ENCODE measurements at places on chromosomes 5 and 9.

- DNase-seq: no peak
Measured at GRCh38 chr5:132429463-132430440, 60.2 kb downstream of the SLC22A5 start.

DNA sequence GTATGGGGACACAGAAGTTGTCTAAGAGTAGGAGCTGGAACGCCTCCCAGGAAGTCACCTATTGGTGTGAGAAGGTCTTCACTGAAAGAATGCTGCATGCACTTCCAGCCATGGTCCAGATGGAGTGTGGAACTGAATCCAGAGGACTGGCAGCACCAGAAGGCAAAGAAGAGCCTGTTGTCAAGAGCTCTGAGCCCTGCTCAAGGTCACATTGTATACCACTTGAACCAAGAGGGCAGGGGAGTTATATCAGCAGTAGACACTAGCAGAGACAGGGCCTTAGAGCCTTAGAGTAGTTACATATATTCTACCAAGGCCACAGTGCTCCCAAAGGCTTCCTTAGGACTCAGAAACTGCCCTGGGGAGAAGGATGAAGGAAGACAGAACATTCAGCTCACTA, 130.8 kb upstream of the POC5 start:
- DNase-seq: no peak

GRCh38 chr9:37184905-37185867, 64.8 kb downstream of the ZCCHC7 start:
- DNase-seq: no peak

DNA sequence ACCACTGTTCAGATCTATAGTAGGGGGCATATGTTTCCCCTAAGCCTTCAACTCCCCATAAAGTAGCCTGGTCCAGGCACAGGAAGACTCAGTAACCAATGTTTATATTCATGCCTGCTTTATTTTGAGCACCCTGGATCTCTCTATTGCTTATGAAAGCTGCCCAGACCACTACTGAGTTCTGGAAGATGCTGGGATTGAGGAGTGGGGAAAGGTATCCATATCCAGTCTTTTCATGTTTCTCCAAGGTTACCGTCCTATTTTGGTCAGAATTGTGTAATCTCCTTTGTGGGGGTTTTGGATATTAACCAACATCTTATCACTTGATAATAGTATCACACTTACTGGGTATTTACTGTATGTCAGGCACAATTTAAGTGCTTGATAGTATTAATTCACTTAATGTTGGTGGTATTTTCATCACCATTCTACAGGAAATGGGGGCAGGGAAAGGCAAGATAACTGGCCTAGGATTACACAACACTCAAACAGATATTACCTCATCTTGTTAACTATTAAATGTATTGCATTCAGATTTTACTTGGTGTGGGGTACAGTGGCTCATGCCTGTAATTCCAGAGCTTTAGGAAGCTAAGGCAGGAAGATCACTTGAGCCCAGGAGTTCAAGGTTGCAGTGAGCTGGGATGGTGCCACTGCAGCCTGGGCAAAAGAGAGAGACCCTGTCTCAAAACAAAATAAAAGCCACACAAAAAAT, 36.3 kb downstream of the RUSC2 start:
- DNase-seq: no peak

DNA sequence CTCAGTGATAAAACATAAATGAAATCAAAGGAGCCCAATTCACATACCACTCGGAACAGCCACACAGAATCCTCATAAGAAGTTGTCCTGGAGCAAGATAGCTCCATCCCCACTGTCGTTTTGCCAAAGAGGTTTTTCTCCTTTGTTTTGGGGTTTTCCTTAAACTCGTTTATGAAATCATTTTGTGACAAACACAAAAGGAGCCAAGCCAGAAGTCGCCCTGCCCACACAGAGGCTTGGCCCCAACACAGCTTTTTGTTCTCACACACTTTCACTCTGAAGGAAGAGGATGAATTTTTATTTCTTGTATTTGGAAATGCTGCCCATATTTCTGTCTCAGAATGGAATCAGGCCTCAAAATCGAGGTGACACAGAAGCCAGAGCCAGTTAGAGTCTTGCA, 113.4 kb downstream of the HSD17B3 start:
- no peak for DNase-seq

- no peak for DNase-seq
Measured at GRCh38 chr5:66903709-66904108, 292.9 kb downstream of the CD180 start.

DNA sequence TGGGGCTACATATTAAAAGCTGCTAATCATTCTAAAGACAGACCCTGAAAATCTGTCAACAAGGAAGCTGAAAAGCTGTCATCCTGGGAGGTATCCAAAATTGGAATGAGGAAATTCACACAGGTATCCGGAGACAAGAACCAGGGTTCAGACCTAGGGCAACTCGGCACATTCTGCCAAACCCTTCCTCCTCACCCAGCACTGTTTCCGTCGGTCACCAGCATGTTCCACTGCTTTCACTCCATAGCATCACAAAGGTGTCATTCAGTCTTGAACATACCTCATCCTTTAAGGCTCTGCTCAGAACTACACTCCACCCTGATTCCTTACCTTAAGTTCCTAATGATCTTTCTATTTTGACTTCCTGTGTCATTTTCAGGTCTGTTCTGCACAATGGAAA, 153.1 kb upstream of the RASA1 start:
- no peak for DNase-seq

- DNase-seq: no peak
Measured at GRCh38 chr9:127279717-127280285, 15.2 kb downstream of the GARNL3 start.

DNA sequence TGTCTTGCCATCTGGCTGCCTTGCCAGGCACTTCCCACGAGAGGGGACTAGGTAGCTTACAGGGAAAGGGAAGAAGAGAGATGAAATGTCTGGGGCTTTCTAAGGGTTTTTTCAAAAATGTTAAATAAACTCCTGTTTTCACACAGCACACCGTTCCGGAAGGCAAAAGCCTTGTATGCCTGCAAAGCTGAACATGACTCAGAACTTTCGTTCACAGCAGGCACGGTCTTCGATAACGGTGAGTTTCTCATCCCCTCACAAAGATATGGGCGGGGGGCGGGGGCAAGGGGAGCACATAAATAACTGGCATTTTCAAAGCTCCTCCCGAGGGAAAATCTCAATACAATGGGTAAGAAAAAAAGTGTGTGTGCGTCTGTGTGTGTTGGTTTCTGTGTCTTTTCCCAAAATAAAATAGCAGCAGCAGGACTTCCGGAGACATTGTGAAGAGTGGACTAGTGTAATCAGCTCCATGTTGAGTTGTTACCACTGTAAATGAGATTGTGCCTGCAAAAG, 189.6 kb downstream of the NR3C1 start:
- DNase-seq: no peak

DNA sequence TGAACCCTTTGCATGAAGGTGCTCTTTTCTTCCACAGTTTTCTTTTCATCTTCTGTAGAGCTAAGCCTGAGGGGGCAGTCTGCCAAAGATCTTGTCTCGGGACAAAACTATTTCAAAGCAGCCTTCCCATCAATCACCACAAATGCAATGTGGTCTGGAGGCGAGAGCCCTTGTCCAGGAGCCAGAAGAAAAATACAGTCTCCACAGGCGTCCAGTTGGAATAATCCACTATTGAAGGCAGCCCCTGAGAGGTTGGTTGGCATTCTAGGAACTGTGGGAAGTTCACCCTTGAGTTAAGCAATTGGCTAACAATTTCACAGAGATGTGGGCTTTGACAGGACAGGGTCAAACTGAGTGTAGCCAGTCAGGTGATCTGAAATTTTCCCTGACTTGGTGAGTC, 72.0 kb downstream of the SEMA6A start:
- DNase-seq: no peak

DNA sequence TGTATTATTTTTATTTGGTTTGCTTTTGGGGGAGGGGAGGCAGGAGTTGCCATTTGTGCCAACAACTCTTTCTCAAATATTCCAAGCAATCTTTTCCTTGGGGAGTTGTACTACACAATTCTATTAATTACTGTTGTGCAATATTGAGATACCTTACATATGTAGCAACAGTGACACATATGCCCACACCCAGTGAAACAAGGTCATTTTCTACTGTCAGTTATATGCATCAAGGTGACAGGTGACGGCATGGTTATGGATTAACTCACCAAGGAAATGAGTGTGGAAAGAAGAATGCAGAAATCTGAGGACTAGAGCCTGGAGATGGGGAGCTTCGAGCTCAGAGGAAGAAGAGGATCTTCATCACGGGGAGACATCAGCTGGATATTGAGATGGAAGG, 17.9 kb upstream of the MSMP start:
- DNase-seq: no peak

DNA sequence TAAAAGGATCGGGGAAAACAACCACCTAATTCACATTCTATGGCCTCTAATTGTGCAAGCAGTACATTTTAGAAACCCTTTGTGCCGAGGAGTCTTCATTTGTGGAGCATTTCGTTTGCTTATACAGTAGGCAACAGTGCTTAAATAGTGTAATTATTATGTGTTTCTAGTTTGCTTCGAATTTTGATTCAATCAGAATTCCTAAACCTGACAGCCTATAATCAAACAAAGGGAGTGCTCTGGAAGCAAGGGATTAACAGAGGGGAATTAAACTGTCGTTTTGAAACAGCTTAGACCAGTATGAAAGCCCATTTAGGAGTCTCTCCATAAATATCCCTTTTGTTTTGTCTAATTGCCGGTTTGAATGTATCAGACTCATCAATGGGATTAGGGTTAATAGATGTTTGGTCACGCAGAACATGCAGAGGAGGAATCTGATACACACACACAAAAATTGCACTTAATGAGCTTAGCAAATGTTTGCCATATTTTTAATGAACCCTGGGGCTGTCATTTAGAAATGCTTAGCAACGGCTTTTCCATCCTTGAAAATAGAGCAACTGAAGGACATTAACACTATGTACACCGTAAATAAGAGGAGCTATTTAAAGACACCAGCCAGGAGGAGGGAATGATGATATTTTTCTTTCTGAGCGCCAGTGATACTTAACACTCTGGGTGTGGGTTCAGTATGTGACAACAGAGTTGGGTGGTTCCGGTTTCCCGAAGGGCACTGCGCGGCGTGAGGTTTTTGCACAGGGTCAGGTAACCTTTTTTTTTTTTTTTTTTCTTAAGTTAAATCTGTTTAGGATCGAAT, 404.7 kb downstream of the TLE4 start:
- no peak for DNase-seq

- no peak for DNase-seq
Measured at GRCh38 chr5:139705655-139706587, 57.8 kb downstream of the CXXC5 start.

DNA sequence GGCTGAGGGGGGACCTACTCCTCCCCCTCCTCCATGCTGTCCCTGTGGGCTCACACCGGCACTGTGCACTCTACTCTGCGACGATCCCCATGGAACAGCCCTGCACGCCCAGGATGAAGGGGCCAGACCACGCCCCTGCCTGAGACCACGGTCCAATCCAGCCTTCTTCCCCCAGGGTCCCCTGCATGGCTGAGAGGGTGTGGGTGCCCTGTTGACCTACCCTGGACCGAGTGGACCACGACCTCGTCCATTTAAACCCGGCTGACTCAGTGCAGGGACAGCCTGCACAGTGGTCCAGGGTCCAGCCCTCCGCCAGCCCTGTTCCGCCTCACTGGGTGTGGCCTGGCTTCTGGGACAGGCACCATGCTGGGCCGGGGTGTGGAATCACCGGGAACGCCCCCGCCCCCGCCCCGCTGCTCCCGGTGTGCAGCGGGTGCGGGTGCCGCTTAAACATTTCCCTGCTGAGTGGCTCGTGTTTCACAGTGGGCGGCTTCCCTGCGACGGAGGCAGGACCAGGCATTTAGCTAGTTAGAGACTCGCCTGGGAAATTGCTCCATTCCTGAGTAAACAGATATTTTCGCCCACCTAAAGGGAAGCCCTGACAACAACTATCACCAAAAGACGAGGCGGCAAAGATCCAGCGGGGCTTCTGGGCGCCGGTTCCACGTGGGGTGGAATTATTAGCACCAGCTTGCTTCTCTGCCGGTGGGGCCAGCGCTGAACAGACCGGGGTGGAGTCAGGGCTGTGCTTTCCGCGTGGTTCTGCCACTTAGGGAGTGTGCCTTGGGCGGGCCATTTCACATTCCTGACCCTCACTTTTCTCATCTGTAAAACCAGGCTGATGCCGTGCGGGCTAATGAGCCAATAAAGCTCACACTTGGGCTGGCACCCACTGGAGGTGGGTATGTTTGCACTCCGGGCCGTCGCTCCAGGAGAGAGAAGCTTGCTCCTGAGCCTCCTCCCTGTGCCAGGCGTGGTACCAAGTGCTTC, 22.6 kb downstream of the DBH start:
- DNase-seq: no peak

GRCh38 chr5:156716591-156717380, 133.3 kb upstream of the PPP1R2B start:
- DNase-seq: no peak

GRCh38 chr5:149425729-149426128, 46.6 kb upstream of the IL17B start:
- DNase-seq: no peak

- DNase-seq: no peak
Measured at GRCh38 chr5:14321936-14322335, 178.8 kb downstream of the TRIO start.

DNA sequence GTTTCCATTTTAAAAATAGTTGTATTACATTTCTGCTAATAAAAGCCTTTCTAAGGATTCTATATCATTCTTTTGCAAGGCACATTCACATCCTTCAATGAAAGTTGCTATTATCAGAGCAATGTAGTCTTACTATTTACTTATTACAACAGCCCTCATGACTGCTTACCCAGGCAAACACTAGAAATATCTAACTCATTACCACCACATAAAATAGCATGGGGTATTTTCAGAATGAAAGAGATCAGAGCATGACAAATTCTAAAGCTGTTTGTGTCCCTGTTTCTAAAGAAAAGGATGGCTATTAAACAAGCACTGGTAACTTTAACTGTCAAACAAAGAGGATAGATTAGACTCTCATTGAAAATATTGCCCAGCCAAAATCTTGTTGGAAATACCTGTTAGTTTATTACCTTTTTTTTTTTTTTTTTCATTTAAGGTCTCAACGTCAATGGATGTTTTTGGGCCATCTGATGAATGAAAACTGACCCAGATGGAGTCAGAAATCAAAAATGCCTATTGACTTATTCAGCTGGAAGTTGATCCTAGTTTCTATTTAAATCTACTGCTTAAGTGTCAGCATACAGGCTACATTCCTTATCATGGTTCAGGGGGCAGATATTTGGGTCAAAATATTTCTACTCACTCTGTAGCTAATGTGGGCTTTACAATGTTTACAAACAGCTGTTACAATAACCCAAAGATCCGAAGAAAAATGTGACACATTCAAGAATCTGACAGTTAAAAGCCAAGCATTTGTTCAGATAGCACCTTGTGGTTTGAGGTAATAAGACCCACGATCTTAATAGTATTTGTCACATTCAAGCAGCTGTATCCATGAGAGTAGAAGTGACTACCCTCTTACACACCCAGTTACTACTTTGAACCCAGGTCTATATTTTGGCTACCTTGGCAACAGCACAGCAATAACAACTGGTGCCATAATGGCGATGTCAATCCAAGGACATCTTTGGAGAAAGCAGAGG, 554.8 kb upstream of the MEF2C start:
- DNase-seq: no peak

DNA sequence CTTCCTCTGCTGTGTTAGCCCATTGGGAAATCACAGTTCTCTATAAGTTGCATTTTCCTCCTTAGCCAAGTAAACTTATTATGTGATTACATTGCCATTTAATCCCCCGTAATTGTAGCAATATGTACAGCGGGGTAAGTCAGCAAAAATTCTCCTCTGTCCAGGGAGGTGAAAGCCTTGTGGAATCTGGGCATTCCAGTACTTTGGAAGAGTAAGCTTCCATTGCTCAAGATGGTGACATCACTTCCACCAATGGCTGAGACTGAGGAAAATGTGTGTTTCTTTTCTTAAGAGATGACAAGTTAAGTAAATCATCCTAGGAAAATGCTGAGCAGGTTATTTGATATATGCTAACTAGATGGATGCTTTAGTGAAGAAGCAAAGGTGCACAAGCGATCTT, 436.7 kb downstream of the CETN3 start:
- DNase-seq: no peak

Measured in memory B cell (primary cell).